ENCODE measurements at places on chromosomes 16 and 17.

- no peak for DNase-seq
These were observed 34.1 kb downstream of the MEOX1 start for GRCh38 chr17:43627653-43628052.

- DNase-seq = no peak
These were observed 17.7 kb upstream of the MEOX1 start for GRCh38 chr17:43679401-43679800.

GRCh38 chr16:79334127-79334526 lies 266.4 kb downstream of the MAF start:
- peak; percentile 31 for DNase-seq

DNA sequence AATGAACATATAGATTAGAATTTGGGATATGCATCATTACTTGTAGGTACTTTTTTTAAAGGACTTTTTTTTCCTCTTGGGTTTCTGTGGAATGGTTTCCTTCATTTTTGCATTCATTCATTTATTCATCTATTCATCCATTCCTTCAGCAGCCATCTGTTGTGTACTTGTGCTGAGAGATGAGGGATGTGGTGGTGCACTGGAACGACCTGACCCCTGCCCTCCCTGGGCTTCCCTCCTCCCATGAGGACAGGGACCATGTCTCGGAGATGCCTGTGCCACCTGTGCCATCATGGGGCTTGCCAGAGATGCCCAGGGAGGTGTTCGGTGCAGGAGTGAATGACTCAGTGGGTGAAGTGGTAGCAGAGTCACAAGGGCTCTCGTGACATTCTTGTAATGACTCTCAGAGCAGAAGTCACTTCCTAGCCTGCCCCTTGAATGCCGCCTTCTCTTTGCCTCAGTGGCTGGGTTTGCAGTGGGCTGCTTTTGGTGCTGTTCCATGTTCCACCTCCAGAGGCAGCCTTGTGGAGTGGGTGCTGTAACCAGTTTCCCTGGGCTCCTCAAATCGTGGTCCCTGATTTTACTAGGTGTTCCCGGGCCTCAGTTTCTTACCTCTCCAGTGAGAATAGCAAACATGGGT lies 43.9 kb downstream of the CLEC16A start:
- DNase-seq = no peak

DNA sequence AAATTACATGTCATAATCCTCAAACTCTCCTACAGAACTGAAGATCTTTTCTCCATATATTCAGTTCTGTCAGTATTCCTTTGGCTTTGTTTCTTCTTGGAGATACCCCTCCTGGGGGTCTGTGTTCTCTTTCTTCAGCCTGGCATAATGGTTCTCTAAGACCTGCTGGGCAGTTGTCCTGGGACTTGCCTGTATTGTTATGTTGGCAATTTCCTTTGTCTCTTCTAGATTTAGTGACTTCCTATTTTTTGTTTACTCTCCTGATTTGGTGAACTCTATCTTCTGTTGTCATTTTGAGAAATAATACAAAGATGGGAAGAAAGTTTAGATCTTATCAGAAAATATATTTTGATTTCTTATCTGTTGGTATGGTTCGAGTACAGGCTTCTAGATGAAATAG lies 127.8 kb downstream of the GOSR1 start:
- no peak for DNase-seq

DNA sequence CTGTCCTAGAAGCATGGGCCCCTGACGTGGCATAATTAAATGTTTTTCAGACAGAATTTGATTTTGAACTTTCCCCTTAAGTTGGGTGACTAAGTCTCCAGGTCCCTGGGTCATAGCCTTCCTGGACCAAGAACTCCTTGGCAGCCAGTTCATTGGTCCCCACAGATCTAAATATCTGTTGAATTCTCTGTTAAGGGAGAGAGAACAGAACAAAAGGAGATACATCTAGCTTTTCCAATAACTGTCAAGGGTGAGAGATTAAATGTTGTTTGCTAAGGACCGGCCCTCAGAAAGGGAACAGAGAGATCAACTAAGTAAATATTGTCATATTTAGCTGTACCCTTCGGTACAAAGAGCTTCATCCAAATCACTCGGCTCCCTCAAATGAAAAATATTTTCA lies 78.2 kb upstream of the NOL11 start:
- no peak for DNase-seq

- DNase-seq = no peak
These were observed 1.5 kb upstream of the TBCD start for GRCh38 chr17:82750241-82750908.

DNA sequence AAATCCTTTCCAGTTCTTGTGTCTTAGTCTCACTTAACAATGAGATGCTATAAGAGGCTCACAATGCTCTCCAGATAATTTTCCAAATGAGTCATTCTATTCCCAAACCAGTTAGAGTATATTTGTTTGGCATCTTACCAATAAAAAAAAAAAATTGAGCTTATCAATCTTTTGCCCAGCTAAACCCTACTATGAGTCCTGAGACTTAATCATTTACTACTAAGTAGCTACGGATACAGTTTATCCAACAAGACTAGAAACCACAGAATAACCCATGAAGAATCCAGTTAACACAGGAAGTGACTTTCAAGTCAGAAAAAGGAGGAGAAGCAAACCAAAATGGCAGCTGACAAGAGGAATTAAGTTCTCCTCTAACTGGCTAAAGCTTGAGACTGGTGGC lies 330.3 kb upstream of the XYLT1 start:
- DNase-seq = no peak

DNA sequence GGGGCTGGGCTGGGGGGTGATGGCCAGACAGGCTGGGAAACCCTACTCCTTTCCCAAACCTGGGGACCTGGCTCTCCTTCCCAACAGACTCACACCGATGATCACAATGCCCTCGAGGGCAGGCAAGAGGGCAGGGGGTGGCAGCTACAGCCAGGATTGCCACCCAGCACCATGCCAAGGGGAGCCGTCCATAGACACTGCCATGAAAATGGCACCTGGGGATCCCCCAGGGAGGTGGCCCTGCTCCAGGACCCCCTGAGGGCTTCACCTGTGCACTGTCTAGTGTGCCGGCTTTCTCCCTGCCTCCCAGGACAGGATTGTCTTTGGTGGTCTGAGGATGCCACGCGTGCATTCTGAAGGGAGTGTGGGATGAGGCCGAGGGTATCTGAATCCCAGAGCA lies 24.6 kb downstream of the RPH3AL start:
- no peak for DNase-seq

GRCh38 chr17:77596491-77597417 lies 361.7 kb upstream of the TNRC6C start:
- DNase-seq = no peak

DNA sequence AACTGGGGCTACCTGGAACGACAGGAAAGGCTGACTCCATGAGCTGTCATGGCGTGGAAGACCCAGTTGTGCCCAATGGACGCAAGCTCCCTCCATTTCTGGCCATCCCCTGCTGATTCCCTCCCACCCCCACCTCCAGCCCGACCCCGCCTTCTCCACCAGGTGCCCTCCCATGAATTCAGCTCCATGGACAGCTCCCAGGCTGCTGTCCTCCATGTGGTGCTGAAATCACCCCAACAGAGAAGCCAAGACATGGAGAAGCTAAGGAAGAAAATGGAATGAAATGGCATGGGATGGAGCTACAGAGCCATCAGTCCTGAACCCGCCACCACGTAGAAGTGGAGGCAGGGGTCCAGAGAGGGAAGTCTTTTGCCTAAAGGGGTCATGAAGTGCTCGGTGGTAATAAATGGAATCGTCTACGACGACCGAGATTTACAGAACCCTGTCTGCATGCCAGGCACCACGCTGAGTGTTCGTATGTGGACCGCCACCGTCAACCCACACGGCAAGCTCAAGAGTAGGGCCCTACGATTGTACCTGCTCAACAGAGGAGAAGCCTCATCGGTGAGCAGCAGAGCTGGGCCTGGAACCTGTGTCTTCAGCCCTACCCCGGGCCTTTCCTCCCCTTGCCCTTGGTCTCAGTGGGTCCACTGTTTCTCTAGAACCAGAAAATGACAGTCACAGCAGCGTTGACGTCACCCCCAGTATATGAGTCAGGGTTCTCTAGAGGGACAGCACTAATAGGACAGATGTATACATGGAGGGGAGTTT lies 9.3 kb upstream of the ZC3H18 start:
- DNase-seq = no peak

DNA sequence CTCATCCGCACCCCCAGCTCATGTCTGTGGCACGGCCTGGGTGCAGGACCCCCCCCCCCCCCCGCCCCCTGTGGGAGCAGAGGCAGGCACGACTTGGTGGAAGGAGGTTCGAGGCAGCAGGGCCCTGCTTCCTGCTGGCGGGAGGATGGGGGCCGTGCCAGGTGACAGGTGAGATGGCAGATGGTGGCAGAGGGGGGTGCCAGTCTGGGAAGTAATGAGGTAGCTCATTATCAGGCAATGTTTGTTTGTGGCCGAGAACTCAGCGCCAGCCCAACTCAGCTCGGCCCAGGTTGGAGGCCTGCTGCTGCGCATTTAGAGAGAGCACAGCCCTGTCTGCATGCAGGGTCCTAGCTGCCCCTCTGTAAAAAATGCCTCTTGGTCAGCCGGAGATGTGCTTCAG lies 40.1 kb upstream of the JPH3 start:
- DNase-seq = no peak

GRCh38 chr17:73911726-73912372 lies 267.6 kb upstream of the SDK2 start:
- DNase-seq = no peak

DNA sequence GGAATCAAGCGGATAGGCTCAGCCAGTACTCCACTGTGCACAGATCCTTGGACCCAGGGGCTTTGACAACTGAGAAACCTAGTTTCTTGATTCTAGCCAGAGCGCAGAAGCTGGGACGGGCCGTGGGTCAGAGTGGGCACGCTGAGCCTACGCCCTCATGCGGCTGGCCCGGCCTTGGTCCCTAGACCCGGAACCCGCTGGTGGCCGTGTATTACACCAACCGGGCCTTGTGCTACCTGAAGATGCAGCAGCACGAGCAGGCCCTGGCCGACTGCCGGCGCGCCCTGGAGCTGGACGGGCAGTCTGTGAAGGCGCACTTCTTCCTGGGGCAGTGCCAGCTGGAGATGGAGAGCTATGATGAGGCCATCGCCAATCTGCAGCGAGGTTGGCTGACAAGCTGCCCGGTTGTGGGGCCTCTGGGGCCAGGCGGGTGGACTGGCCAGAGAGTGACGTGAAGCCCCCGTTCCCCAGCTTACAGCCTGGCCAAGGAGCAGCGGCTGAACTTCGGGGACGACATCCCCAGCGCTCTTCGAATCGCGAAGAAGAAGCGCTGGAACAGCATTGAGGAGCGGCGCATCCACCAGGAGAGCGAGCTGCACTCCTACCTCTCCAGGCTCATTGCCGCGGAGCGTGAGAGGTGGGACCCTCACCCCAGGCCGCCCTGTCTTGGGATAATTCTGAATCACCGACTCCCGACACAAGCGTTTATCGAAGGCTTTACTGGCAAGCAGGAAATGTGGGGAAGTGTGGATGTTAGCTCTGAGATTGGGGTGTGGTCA lies 946 bp downstream of the STUB1 start:
- no peak for DNase-seq

- no peak for DNase-seq
These were observed 30.2 kb upstream of the MRPS23 start for GRCh38 chr17:57880086-57880456.

GRCh38 chr17:28717578-28718332 lies at the start of gene RAB34:
RAB34 (minus strand) TSS chr17:28717868; CDS start chr17:28717266, 602 bp downstream.
- DNase-seq = peak; percentile 54

DNA sequence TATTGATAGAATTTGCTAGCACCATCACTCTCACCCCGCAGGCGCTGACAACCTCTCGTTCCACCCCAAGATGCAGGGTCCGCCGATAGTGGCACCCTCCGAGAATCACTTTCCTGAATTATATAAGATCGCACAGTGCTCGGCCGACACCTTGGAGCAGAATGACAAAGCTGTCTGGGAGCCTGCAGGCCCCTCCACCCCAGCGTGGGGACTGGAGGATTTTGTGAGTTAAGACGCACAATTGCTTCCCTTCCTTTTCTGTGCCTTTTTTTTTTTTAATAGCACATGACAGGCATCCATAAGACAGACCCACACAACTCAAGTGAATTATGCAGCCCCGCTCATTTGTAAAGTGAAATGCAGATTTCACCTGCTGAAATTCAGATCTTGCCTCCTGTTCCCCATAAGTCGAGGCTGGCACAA lies 155.3 kb downstream of the C16orf78 start:
- no peak for DNase-seq

DNA sequence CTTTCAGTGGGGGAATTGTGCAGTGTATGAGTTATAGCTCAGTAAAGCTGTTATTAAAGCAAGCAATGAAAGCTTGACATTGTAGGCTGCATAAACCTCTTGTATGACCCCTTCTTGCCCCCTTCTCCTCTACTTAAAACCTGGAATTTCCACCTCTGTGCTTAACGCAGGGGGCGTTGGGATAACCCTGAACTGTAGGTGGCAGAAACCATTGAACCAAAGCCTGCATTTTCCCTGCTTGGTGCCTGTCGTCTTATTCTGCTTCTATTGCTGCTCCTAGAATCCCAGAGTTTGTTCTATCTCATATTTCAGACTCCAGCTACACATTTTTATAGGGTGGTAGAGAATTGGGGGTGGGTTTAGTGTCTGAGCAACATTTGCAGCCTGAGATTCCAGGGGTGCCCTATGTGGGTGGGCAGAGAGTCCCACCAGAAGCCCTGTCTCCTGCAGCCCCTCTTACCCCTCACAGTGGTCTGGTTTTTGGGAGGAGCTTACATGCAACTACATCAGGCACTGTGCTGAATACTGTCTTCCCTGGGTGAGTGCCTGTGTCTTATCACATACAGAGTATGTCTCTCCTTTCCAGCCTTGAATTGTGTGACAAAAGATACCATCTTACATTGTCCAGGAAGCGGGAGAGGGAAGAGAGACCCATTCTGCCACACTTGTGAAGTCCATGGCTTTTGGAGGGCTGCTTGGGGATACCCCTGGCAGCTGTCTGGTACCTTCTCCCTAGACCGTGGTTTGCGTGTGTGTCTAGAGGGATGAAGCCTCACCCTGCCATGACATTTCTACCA lies 407.7 kb upstream of the EEF2KMT start:
- no peak for DNase-seq

DNA sequence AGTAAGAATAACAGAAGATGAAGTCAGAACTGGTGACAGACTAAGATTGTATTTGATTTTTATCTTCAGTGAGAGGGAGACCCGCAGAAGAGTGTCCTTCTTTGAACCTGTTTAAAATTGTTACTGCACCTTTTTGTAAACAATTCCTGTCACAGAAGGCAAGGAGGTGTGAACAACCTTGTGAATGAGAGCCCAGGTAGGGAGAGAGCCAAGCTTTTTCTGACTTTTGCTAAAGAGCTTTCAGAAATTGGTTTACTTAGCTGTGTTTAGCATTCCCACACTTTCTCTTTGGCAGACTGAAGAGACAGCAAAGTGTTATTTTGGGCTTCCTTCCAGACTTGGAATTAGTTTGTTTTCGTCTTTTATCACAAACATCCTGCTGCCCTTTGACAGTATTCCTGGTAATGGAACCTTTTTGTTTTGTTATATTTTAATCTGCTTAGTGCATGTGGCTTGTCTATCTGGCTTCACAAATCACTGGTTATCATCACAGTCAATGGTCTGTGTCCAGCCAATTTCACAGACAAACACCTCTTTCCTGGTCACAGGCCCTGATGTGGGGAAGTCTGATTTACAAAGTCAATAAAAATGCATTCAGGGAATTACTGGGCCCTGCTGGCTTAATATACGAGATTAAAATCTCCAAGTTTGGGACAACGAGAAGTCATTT lies 85.7 kb upstream of the HS3ST2 start:
- no peak for DNase-seq
